NCI-H187 treated with DMSO at 0.1 percent for 48 hours (cell line): ENCODE measurements at places on chromosomes 11 and 22.

GRCh38 chr11:117973503-117973860 lies 12.7 kb upstream of the IL10RA start:
- DNase-seq: no peak

- DNase-seq: no peak
These were observed 14.7 kb upstream of the SHANK3 start for GRCh38 chr22:50657925-50658324.

DNA sequence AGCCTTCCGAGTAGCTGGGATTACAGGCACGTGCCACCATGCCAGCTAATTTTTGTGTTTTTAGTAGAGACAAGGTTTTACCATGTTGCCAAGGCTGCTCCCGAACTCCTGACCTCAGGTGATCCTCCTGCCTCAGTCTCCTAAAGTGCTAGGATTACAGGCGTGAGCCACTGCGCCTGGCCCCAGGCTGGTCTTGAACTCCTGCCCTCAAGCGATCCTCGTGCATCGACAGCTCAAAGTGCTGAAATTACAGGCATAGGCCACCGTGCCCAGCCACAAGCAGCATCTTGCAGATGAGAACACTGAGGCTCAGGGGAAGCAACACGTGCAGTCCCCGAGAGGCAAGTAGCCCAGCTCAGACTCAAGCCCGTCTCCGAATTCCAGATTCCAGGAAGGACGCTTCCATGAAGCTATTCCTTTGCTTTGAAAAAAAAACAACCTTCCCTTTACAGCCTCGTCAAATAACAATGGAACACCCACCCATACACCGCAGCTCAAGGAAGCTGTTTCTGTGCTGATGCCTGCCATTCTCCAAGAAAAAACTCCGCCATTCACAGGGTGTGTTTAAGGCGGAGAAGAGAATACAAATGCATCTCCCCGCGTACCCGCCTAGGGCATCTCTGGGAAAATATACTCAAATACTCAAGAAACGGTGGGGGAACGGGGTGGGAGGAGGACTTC lies 34.5 kb upstream of the PDGFB start:
- DNase-seq: no peak

DNA sequence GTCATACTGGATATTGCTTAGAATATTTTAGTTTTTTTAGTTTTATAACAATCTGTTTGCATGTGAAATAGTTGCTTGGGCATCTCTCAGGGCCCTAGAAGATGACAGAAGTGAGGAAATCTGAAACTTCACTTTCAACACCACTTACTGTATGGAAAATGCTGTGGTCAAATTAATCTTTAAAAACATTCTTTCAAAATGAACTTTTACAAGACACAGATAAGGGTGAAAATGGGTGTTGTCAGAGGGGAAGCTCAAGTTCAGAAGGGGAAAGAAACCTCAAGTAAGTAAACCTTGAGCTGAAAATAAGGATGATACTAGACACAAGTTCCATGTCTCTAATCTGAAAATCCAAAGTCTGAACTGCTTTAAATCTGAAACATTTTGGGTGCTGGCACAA lies 1840.1 kb upstream of the RAG2 start:
- DNase-seq: no peak

DNA sequence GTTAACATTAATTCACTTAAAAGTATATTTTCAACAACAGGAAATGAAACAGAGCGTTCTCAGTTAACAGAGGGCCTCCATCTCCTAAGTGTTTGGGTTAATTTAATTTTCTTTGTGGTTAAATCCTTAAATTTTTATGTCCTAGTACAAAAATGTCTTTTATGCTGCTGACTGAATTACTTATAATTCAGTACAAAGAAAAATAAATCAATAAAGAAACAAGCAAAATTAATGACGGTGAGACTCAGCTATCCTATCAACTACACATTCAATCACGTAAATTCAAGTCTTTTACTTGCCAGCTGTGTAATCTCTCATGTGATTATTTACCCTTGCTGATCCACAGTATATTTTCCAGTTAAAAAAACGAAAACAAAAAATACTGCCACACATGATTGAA lies 81.4 kb downstream of the BBOX1 start:
- DNase-seq: no peak

DNA sequence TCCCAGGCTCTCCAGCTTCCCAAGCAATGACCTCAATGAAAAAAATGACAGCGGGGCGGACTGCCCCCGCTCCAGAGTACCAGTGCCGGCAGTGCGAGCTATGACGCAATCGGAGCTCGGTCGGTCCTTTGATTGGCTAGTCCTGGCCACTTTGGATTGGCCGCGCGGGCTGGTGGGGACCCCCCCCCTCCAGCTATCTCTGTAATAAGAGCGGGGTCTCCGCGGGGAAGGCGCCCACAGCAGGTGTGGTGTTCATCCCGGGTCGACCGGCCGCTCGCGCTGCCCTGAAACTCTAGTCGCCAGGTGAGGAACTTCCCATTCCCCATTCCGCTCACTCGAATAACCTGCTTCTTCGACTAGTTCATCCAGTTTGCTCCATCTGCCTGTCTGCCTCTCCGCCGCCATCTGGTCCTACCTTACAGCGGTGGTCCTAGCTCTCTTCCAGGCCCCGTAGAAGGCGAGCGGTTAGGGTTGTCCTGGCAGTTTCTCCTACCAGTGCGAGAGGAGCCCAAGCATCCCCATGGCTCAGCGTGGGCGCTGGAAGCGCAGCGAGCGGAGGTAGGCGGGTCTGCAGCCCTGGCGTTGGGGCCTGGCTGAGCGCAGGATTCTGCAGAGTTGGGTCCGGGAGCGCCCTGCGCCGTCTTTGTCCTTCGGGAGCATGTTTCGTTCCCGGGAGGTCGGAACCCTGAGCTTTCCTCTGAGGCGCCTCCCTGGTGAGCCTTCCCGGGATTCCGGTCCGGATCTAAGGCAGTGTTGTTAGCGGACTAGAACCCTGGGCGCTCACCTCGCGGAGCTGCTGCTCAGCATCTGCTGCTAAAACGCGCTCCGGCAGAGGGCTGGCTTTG lies at the start of gene CALCB:
CALCB (plus strand) TSS at position 233 of the 845 bp plus-strand sequence. CDS start 1,126 bp downstream, outside the sequence.
- DNase-seq: no peak

GRCh38 chr22:28892175-28892731 lies 8.9 kb downstream of the ZNRF3 start:
- DNase-seq: no peak
